ENCODE measurements at places on chromosomes 16 and 17.

DNA sequence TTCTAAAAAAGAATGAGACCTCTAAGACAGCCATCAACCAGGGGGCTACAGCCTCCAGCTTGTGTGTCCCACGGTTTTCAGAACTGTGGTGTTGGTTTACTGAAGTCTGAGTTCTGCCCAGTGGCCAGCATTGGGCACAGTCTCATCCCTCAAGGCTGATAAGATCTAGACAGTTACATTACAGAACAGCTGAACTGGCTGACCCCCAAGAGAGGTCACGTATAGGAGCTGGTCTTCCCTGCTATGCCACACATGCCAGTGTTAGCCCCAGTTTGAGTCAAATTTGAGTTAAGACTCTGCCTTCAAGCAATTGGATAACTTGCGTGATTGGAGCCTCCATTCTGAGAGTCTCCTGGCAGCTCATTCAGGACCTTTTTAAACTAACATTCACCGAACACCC is 14.8 kb upstream of the NUP93 start:
- DNase-seq = no peak

GRCh38 chr16:20939611-20940010 is 39.0 kb downstream of the LYRM1 start:
- no peak for DNase-seq

GRCh38 chr17:52376137-52376536 is 217.6 kb upstream of the CA10 start:
- no peak for DNase-seq

DNA sequence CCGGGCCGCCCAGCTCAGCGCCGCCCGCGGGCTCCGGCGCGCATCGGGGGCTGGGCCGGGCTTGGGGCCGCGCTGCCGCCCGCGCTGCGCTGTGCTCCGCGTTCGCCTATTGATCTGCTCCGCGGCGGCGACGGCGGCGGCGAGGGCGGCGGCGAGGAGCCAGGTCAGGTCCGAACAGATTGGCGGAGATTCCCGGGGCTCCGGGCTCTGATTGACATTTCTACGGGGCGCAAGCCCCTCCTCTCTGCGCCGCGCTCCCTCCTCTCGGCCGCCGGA is 559 bp downstream of the IRX3 start:
- DNase-seq = no peak
